Activated CD8-positive, alpha-beta memory T cell treated with anti-CD3 and anti-CD28 coated beads for 1 hour (primary cell): ENCODE measurements at places on chromosomes 4 and X.

GRCh38 chrX:13081395-13082205 is 37.2 kb upstream of the FAM9C start:
- no peak for DNase-seq

- DNase-seq, result no peak
These were observed 182.5 kb upstream of the NPY2R start for GRCh38 chr4:155025762-155026457.

DNA sequence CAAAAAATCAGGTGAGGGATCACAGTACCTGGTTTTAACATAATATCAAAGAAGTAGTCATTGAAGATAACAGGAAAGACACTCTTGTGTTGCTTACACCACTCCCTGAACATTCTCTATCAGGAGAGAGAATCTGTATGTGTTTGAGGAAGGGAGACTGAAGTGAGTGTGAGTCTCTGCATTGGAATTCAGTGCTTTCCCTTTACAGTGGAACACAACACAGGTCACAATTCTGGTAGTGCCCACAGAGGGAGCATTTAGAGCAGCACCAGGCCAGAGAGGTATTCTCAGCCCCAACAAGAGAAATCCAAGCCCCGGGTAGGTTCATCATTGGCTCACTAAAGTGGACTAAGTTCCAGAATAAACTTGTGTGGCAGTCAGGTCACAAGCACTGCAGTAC is 64.7 kb upstream of the UBQLN2 start:
- no peak for DNase-seq

DNA sequence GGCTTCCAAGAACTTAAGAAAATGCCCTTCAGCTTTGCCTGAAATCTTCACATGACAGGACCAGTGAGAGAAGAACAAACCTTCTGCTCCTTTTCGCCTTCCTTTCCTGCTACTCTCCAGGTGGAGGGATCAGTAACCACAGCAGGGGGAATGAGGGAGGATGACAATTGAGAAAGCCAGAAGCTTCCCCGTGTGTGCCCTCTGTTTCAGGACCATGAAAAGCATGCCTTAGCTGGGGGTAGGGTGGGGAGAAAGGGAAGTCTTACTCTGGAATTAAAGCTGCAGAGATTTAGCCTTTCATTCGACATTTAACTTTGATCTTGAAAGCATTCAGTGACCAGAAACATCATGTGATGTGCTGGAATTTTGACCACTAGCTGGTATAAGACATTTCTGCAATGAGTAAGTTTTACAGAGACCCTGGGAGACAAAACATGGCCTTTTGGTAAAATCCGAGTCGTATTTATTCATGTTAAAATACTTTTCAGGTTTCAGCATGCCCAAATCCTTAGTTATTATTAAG is 10.6 kb upstream of the PUDP start:
- no peak for DNase-seq

DNA sequence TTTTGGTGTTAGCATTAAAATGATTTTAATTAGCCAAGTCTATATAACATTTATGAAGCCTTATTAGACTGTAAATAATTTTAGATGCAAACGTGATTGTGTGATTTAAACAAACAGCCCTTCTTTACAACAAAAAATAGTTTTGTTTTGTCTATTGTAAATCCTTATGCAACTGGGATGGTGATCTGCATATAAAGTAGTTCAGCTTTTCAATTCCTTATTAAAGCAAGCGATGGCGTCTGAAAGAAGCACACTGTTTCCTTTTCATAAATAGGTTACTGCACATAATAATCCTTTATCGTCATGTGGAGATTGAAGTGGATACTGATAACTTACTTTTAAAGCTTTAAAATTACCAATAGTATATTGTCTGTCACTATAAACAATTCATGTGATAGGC is 8.8 kb downstream of the SLITRK2 start:
- no peak for DNase-seq

DNA sequence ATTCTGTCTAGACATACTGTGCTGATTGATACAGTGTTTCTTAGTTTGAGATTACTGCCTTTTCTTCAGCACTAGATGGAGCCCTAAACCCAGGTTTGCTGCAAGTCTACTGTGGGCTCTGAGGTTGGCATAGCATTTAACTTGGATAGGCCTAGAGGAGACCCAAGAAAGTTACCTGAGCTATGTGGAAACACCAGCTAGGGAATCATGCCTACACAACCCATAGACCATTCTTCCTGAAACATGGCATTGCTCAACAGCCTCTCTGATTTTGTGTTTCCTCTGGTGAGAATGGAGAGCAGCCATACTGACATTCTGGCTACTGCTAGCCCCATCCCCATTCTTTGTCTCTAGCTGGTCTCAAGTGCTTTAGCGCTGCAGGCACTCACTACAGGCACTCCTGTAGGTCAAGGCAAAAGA is 287.7 kb upstream of the PCDH18 start:
- no peak for DNase-seq

DNA sequence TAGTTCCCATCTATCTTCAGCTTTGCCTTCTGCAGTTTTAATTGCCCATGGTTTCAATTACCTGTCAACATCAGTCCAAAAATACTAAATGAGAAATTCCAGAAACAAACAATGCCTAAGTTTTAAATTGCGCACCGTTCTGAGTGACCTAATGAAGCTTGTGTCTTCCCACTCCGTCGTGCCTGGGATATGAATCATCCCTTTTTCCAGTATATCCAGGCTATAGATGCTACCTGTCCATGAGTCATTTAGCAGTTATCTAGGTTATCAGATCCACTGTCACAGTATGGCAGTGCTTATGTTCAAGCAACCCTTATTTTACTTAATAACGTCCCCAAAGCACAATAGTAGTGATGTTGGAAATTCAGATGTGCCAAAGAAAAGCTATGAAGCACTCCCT is 363.6 kb upstream of the FAM241A start:
- DNase-seq, result no peak

DNA sequence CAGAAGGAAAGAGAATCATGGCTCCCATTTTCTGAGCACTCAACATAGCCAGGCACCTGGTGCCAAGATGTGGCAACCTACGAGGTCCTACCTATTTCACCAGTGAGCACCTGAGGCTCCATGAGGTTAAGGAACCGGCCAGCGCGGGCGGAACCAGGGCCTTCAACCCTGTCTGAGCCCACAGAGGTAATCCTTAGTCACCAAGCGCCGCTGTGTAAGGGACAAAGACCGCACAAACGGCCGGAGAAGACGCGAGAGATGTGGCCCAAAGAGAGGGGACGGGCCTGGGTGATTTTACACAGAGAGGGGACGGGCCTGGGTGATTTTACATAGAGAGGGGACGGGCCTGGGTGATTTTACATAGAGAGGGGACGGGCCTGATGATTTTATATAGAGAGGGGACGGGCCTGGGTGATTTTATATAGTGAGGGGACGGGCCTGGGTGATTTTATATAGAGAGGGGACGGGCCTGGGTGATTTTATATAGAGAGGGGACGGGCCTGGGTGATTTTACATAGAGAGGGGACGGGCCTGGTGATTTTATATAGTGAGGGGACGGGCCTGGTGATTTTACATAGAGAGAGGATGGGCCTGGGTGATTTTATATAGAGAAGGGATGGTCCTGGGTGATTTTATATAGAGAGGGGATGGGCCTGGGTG is 114.2 kb downstream of the SMIM20 start:
- DNase-seq, result no peak
